COLO829 (cell line): ENCODE measurements at places on chromosomes 7 and 10.

- no peak for DNase-seq
Observed at GRCh38 chr10:69087590-69088470, at the start of gene SRGN. Gene SRGN (plus strand): TSS chr10:69088103. CDS start chr10:69088158, 55 bp downstream.

- DNase-seq: no peak
Observed at GRCh38 chr7:132580277-132580676, 4.0 kb upstream of the PLXNA4 start.

- DNase-seq: no peak
Observed at GRCh38 chr7:77674878-77675277, 21.4 kb upstream of the RSBN1L start.

DNA sequence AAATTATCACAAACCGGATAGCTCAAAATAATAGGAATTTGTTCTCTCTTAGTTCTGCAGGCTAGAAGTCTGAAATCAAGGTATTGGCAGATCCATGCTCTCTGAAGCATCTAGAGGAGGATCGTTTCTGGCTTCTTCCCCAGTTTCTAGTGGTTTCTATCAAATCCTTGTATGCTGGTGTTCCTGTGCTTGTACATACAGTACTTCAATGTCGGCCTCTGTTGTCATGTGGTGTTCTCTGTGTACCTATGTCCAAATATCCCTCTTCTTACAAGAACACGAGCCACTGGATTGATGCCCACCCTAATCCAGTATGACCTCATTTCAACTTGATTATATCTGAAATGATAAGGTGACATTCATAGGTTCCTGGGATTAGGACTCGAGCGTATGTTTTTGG lies 9.8 kb upstream of the TAX1BP1 start:
- no peak for DNase-seq

- DNase-seq: no peak
Observed at GRCh38 chr7:155191901-155192478, 105.7 kb upstream of the INSIG1 start.

DNA sequence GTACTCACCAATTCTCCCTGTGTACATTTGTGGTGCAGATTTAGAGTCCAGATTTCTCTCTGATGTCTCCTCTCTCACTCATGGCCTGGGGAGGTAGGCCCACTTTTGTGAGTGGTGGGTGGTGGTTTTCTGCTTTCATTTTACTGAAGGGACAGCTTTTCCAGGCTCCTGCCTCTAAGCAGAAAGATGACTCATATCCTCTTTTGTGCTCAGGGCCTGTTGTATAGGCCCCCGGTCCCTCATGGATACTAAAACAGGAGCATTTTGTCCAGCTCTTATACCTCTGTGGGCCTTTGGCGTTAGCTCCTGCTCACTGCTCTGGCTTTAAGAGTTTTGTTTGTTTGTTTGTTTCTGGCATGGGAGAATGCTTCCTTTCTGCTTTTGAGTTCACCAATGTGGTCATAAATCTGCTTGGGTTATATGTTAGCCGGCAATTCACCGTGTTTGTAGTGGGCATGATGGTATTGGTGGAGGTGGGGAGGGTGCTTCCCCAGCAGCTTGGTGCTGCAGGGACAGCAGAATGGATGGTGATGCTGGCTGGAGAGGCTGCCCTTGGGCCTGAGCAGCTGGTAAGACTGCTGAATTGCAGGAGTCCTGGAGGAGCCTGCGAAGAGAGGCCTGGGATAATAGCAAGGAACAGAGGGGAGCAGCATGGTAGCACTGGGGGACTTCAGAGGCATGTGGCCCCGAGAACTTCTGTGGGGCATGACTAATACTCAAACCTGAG lies 468.7 kb downstream of the RPS24 start:
- peak; percentile 20 for DNase-seq

GRCh38 chr7:150564006-150564405 lies 3.2 kb upstream of the GIMAP4 start:
- DNase-seq: no peak
